ENCODE measurements at places on chromosomes 1 and 21. TPM values are rescaled to one million over a fixed set of nuclear protein-coding genes. Genes with fewer than 3 reads are reported as not detected.

Gene FPGT
- total RNA-seq, result 4.6 TPM

Gene AMY1A
- not detected for total RNA-seq

Gene AGBL4
- 2.8 TPM for total RNA-seq

Gene KRTAP13-2
- total RNA-seq, result not detected

Gene CTSE
- not detected for total RNA-seq

Gene SPRR4
- total RNA-seq, result not detected

Gene F13B
- total RNA-seq, result not detected

Gene FMN2
- total RNA-seq, result 4.6 TPM

Gene LEMD1
- total RNA-seq, result 4.0 TPM

Gene SPATA17
- total RNA-seq, result 3.8 TPM

Gene FOXO6
- total RNA-seq, result 5.4 TPM

Measured in PC-3 (cell line).